HCEC 1CT (cell line): ENCODE measurements at places on chromosomes 16 and 17.
A peak's percentile ranks its signal among the peaks of the same experiment; 100 is the strongest.

- DNase-seq: peak; percentile 59
Measured at GRCh38 chr17:37461668-37462067, 28.0 kb upstream of the DUSP14 start.

DNA sequence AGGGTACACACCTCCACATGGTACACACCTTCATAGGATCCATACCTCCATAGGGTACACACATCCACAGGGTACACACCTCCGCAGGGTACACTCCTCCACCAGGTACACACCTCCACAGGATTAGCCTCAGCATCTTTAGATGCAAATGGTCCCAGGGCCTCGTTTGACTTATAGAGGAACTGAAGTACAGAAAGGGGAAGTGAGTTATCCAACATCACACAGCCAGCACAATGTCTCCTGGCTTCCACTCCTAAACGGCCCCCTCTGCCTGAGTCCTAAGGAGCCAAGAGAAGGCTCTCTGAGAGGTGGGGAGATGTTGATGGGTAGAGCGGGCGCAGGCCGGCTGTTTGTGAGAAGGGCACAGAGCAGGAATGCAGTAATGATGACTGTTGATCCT lies 12.0 kb downstream of the FOXN1 start:
- DNase-seq: no peak

DNA sequence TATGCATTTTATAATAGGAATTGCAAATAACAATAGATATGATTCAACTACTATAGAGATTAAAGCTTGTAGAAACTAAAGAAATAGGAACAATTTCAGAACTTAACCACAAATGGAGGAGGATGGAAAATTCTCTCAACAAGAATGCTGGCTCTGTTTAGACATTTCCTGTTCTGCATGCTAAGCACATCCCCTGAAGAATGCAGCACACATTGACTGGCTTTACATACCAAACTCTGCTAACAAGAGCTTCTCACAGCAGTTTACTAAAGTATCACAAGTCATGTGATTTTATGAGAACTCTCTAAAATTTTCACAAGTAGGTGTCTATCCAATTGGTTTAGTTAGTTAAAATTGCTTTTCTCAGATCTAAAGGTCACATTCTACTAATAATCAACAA lies 85.2 kb downstream of the SPAG9 start:
- DNase-seq: peak; percentile 58

DNA sequence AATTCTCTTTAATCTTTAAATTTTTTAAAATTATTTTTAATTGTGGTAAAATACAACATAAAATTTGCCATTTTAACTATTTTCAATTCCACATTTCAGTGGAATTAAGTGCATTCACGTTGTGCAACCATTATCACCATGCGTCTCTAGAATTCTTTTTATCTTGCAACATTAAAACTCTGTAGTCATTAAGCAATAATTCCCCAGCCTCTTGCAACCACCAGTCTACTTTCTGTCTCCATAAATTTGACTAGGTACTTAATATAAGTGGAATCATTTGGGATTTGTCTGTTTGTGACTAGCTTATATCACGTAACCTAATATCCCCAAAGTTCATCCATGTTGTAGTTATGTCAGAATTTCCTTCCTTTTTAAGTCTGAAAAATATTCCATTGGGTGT lies 79.1 kb downstream of the TAOK1 start:
- DNase-seq: no peak

DNA sequence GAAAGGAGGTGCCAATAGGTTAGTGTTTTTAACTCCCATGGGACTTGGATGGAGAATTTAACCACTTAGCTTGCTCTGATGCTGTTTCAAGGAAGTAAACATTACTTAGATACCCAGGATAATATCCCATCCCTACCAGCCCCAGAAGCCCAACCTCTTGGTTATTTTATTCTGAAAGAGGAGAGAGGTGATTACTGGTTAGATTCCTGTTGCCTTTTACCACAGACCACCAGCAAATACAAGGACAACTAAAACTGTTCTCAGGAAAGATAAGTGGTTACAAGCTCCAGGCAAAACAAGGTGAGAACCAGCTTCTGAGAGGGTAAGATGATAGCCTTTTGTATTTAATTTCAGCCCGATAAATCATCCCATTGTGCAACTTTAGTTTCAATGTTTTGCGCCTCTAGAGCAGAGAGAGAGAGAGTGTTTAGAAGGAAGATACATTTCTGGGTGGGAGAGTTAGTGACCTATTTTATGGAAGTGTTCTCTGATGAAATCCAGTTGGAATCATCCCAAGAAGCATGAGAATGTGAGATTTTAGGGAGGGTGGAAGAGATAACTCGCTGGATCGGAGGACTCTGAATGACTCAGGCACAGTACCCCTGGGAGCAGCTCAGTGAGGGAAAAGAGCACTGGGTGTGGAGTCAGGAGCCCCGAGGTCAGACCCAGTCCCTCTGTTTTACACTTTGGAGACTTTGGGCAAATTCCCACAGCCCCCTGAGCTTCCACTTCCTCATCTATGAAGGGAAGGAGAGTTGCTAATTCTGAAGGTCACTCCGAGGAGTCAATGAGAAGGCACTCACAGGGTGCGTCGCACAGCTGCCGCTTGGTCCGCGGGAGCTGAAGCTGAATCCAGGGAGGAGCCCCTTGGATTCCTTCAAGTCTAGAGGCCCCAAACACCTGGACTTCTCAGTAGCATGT lies 12.1 kb downstream of the GLP2R start:
- peak; percentile 23 for DNase-seq

GRCh38 chr16:50696575-50697420 lies 3.4 kb downstream of the NOD2 start:
- peak; percentile 15 for DNase-seq

GRCh38 chr16:11632455-11632939 lies 35.8 kb upstream of the SNN start:
- DNase-seq: peak; percentile 59

GRCh38 chr16:87098976-87099720 lies 218.0 kb downstream of the C16orf95 start:
- no peak for DNase-seq

- no peak for DNase-seq
Measured at GRCh38 chr16:23058576-23058975, 90.7 kb downstream of the USP31 start.

GRCh38 chr17:82238472-82239201 lies 9.8 kb downstream of the SLC16A3 start:
- DNase-seq: peak; percentile 59

DNA sequence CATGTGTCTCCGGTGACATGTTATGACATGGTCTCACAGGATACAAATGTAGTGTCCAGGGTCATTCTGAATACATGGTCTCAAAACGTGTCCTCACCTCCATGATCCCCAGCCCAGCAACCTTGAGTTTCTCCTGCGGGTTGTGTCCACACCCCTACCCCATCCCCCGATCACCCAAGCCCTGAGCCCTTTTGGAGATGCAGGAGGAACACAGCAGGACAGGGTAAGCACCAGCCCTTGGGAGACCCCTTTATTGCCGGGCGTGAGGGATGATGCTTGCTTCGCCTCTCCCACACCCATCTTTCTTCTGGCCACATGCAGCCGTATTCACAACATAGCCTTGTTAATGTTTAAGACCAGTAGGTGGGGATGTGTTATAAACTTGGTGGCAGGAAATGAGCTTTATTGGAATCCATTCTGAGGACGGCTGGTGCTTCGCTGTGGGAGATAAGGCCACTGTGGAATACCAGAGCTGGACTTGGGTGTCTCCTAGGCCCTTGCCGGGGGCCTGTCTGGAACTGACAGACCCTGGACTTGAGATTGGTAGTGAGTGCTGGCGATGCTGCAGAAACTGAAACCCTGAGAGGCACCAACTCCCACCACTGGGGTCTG lies 5.5 kb downstream of the TMEM132E start:
- peak; percentile 7 for DNase-seq

- no peak for DNase-seq
Measured at GRCh38 chr16:14042706-14043105, 28.4 kb upstream of the MRTFB start.

GRCh38 chr16:69867784-69868560 lies 83.2 kb upstream of the CLEC18A start:
- DNase-seq: no peak

DNA sequence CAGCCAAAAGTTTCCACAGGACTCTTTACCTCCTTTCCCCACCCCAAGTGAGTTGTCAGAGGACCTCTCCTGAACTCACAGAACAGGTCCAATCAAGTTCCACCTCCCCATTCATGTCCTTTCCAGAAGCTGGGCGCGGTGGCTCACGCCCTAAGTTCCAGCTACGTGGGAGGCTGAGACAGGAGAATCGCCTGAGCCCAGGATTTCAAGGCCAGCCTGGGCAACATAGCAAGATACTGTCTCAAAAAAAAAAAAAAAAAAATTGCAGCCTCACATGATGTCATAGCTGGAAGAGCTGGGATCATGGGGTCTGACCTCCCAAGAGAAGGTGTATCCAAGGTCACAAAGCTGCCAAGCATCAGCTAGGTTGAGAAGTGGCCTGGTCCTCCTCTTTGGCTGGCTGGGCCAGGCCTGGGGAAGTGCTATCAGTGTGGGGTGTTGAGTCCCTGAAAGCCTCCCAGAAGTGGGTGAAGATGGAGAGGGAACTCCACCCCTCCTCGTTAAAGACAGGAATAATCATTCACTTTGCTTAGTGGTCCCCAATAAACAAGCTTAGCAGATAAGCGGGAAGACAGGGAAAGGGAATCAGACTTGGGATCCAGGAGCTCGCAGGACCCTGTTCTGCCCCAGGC lies 5.5 kb upstream of the MNT start:
- no peak for DNase-seq

- DNase-seq: peak; percentile 7
Measured at GRCh38 chr16:46743232-46743719, 4.9 kb downstream of the MYLK3 start.

- DNase-seq: no peak
Measured at GRCh38 chr16:49969091-49970030, 55.7 kb upstream of the CNEP1R1 start.

DNA sequence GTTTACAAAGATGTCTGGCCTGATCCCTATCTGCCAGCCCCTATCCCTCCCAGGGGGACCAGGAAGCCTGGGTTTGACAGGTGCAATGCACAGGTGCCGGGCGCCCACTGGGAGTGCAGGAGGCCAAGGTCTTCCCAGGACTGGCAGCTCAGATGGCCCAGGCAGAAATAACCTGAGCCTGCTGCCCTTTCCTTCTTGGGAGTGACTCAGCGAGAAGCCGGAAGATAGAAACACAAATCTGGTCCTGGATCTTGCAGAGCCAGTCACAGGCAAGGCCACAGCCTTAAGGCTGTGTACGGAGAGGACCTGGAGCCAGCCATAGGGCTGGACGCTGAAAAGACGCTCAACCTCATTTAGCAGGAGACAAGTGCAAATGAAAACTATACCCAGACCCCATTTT lies 27.7 kb downstream of the GPR142 start:
- no peak for DNase-seq

GRCh38 chr17:67602974-67603373 lies 114.8 kb upstream of the NOL11 start:
- DNase-seq: peak; percentile 43

GRCh38 chr16:48629531-48629930 lies 19.6 kb upstream of the N4BP1 start:
- no peak for DNase-seq

- no peak for DNase-seq
Measured at GRCh38 chr17:42852351-42852750, 1.4 kb downstream of the AOC3 start.

- DNase-seq: no peak
Measured at GRCh38 chr16:67873435-67874370, 851 bp downstream of the EDC4 start.

DNA sequence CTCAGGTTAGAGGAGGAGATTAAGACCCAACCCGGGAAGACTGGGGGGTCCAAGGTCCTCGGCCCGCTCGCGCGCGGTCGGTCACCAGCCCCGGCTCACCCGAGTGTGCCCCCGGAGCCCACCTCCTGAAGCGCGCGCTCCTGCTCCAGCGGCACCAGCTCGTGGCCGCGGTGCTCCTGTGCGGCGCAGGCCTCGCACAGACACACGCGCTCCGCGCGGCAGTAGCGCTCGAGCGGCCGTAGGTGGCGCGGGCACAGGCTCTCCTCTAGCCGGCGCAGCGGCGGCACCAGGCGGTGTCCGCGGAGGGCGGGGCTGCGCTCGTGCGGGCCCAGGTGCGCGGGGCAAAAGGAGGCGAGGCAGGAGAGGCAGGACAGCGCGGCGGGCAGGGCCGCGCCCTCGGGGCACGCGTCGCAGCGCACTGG lies 618 bp downstream of the TRIM47 start:
- DNase-seq: peak; percentile 79

DNA sequence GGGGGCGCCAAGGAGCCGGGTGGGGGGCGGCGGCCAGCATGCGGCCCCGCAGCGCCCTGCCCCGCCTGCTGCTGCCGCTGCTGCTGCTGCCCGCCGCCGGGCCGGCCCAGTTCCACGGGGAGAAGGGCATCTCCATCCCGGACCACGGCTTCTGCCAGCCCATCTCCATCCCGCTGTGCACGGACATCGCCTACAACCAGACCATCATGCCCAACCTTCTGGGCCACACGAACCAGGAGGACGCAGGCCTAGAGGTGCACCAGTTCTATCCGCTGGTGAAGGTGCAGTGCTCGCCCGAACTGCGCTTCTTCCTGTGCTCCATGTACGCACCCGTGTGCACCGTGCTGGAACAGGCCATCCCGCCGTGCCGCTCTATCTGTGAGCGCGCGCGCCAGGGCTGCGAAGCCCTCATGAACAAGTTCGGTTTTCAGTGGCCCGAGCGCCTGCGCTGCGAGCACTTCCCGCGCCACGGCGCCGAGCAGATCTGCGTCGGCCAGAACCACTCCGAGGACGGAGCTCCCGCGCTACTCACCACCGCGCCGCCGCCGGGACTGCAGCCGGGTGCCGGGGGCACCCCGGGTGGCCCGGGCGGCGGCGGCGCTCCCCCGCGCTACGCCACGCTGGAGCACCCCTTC lies 484 bp downstream of the FZD2 start:
- DNase-seq: peak; percentile 67

- no peak for DNase-seq
Measured at GRCh38 chr17:28471531-28472342, 1.7 kb upstream of the SLC13A2 start.

GRCh38 chr17:73436954-73437353 lies 125.2 kb upstream of the CDC42EP4 start:
- DNase-seq: no peak

DNA sequence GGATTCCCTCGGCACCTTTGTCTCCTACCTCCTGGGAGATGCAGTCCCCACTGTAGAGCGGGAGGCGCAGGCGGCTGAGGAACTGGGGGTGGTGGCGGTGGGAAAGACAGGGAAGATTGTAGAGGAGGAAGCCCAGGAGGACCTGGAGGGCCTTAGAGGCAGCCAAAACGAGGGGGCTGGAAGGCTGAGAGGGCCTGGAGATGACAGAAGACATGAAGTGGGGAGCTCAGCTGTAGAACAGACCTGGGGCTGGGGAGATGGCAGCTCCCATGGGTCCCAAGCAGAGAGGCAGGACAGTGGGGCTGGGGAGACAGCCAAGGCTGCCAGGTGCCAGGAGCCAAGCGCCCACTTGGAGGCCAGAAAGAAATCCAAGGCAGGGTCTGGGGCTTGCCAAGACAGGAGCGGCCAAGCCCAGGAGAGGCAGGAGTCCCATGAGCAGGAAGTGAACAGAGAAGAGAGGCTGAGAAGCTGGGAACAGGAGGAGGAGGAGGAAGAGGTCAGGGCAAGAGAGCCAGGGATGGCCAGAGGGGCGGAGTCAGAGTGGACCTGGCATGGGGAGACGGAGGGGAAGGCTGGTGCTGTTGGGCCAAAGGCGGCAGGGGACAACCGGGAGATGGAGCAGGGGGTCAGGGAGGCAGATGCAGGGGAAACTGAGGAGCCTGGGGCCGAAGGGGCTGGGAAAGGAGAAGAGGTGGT lies 803 bp downstream of the APOBR start:
- DNase-seq: no peak
